Activated CD8-positive, alpha-beta memory T cell treated with anti-CD3 and anti-CD28 coated beads for 24 hours (primary cell): ENCODE measurements at places on chromosomes 4 and X.

GRCh38 chr4:27210956-27211355, 350.3 kb downstream of the STIM2 start:
- DNase-seq: no peak

- DNase-seq: no peak
Observed at GRCh38 chr4:107689912-107690587, 30.0 kb downstream of the PAPSS1 start.

GRCh38 chr4:86271057-86271456, 88.8 kb downstream of the MAPK10 start:
- no peak for DNase-seq

DNA sequence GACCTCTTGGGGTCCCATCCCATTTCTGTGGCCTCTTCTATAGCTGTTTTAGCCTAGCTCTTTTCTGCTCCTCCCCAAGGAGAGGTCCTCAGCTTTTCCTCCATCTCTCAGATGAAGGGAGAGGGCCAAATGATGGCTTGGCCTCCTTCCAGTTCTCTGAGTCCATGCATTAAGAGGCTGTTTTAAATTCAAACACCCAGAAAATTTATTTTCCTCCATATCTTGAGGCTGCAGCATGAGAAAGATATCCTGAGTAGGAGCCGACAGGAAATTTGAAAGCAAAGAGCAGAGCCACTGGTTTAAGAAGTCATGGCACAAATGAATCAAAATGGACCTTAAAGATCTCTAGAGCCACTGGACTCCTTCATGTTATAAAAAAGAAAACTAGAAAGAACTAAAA, 558.8 kb downstream of the MID1IP1 start:
- no peak for DNase-seq

DNA sequence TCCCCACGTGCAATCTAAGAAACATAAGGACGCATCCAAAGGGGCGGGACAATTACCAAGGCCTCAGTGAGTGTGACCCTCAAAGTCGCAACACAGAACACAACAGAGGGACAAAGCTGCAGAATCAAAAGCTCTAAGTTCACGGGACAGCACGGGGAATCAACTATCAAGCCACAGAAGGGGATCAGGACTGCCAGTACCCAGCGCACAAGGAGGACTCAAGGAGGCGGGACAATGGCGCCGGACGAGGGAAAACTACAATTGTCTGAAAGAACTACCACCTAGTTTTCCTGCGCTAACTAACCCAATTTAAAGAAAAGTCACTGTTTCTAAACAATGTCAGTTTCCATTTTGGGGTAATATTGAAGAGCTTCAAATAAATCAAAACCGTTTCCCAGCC, 1.3 kb downstream of the FAM53A start:
- DNase-seq: no peak

GRCh38 chr4:74402692-74403456, 37.9 kb downstream of the EREG start:
- DNase-seq: no peak

DNA sequence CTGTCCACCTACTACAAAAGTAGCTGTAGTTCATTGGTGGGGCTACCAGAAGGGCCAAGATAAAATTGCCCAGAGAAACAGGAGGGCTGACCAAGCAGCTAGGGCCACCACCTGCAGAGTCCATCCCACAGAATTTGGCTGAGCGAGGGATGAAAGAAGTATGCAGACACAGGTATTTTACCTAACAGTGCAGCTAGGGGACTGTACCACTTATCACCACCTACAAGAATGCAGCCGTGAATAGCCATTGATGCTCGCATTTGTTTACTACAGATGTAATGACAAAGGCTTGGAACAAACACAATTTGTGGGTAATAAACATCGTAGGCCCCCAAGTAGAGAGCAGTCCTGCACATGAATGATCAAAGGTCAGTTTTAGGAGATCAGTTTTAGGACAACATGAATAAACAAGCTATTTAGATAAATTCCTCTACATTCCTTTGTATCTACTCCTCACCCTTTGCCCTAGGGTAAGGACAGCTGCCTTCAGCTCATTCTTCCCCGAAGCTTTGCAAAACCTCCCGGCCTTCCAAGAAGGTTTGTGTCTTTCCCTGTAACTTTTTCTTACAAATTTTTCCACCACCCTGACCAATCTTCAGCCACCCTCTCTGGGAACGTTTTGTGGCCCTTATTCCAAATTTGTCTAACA, 49.5 kb downstream of the ZNF718 start:
- no peak for DNase-seq

DNA sequence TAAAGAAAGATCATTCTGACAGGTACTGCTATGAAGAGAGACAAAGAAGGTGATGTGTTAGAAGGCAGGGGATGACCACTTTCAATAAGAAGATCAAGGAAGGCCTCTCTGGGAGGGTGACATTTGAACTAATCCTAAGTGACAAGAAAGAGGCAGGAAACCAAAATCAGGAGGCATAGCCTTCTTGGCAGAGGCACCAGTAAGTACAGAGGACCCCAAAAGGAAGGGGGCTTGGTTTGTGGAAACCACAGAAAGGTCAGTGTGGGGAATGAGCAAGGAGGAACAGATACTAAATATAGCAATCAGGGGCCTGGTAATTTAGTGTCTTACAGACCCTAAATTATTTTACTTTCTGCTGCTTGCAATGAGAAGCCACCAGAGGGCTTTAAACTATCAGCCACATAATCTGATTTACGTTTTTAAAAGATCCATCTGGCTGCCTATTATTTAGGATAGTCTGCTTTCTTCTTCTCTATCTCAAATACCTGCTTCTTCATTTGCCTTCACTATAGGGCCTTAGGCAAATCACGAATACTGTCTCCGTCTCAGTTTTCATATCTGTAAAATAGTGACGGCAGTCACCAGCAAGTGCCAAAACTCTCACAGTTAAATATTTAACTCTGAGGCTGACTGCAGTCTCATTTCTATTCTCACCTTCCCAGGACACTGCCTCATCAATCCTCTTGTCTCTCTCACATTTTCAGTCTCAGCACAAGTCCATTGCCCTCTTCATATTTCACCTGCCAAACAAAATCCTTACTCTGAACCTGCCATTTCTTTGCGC, 16.7 kb downstream of the NR3C2 start:
- no peak for DNase-seq

DNA sequence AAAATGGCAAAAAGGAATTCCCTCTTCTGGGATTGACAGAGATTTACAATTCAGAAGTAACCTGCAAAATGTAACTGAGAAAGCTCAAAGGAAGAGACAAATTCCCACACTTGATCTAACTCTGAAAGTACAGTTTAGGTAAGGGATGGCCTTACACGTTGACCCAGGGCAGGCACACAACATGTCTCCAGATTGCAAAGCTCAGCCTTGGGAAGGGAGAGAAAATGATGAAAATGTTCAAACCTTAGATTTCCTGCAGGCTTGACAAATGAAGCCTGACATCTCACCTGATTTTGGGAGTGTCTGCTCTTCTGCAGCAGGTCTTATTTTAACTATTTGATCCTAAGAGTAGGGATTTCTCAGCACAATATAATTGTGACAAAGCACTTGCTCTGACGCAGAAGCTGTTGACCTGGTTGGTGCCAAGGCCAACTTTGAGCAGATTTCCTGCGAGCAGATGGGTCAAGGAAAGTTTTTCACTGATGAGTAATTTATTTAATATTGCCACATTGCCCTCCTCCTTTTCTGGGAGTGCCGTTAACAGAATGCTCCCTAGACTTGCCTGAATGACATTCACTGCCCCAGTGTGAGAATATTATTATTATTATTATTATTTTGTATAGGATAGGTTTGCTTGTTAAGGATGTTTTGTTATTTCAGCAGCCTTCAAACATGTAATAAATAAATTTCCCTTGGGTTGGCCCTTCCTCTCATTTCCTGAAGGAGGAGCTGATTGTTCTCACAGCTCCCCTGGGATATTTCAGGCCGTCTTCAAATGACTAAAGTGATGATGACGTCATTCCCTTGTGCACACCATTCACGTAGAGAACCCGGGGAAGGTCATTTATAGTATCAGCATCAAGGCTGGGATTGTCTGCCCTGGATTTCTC, 157.1 kb downstream of the VEGFC start:
- DNase-seq: no peak

GRCh38 chr4:1842339-1842895, 13.5 kb downstream of the LETM1 start:
- DNase-seq: no peak

DNA sequence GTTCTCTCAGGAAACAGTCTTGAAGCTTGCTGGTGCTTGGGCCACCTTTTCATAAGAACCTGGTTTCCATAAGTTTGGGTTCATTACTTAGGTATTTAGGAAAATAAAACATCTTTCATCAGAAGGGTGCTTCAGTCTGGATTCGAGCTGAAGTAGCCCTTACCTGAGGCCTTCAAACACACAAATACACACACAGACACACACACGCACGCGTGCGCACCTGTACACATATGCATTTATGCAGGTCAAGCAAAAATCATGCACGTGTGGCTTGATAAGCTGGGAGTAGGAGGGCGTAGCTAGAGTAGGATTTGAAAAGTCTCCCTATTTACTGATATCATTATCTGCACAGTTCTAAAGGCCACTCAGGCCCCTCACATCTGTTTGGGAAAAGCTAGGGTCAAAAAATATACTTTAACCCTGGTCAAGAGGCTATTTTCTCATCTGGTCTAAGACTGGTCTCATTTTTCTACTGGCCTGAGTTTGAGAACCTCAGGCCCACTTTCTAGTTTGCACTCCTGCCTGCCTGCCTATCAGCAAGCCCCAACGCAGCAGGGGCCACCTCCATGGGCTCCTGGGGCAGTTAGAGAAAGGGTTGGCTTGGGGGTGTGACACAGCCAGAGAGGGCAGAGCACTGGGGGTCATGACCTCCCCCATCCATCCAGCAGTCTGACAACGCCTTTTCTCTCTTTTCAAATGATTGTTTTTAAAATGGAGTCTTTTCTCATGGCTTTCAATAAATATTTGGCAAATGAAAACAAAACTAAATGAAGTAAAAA, 64.3 kb downstream of the RASL11B start:
- no peak for DNase-seq

- no peak for DNase-seq
Observed at GRCh38 chr4:92235731-92236130, 68.0 kb upstream of the GRID2 start.

- no peak for DNase-seq
Observed at GRCh38 chrX:154734061-154734781, 16.7 kb downstream of the GAB3 start.

DNA sequence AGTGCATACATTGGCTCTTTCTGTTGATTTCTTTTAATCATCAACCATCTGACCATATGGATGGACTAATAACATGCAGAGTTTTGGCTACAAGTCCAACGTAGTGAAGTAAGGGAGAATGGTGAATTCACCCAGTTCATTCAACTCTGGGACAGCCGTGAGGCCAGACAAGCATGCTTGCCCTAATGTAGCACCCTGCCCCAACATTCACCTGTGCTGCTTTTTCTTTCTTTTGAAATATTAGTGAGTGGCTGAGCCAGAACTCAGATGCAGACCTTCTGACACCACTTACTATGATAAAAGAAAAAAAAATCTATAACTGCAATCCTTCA, 17.5 kb downstream of the ARSJ start:
- no peak for DNase-seq

DNA sequence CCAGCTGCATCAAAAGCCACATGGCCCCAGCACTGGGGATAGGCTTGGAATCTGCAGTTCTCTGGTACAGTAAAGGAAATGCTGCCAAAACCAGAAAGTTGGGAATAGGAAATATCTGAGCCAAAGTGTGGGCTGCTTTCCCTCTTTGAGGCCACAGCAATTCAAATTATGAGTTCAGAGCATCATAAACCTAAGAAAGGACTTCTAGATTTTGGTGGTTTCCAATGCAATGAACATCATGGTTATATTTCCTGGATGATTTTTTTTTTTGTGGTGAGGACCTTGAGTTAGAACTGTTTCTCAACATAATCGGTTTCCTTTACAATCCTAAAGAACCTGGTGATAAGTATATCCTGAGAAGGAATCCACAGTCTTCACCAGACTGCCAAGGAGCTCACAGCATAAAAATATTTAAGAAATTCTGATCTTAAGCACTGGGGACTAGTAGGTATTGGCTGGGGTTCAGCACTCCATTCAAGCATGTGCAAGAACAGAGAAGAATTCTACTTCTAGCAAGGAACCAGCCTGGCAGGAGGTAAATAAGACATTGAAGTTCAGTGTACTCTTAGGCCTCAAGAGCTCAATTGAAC, 29.8 kb upstream of the ARHGAP24 start:
- DNase-seq: no peak

GRCh38 chr4:103493450-103494159, 226.2 kb downstream of the TACR3 start:
- no peak for DNase-seq

DNA sequence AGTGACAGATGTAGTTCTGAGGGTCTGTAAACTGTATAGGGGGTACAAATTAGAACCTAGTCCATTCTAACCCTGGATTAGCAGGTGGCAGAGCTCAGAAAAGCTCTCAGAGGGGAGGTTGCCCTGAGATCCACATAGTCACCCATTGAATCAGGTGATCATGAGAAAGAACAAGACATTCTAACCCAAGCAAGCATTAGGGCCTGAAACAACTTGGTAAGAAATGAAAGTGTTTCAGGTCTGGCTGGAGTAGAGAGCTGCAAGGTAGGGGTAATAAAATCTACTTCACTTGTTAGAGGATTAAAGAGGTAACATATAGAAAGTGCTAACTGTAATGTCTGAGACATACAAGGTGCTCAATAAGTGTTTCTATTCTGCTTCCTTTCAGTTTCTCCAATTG, 8.8 kb upstream of the BMP2K start:
- no peak for DNase-seq

GRCh38 chr4:3203971-3204431, 45.0 kb upstream of the MSANTD1 start:
- no peak for DNase-seq

DNA sequence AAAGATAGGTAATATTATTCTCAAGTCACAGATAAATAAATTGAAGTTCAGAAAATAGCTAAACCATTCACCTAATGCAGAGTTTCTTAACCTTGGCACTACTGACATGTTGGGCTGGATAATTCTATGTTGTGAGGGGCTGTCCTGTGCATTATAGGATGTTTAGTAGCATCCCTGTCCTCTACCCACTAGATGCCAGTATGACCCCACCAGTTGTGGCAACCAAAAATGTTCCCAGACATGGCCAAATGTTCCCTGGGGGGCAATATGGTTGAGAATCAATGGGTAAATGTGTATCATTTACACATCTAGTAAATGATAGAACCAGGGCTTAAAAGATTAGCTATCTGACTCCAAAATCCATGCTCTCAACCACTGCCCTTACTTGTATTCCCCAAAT, 140.9 kb downstream of the COL4A6 start:
- DNase-seq: no peak

GRCh38 chr4:113289766-113290165, 240.3 kb downstream of the ANK2 start:
- no peak for DNase-seq
